Eye (tissue), 1 donor: ENCODE measurements at places on chromosomes 7 and 10.

DNA sequence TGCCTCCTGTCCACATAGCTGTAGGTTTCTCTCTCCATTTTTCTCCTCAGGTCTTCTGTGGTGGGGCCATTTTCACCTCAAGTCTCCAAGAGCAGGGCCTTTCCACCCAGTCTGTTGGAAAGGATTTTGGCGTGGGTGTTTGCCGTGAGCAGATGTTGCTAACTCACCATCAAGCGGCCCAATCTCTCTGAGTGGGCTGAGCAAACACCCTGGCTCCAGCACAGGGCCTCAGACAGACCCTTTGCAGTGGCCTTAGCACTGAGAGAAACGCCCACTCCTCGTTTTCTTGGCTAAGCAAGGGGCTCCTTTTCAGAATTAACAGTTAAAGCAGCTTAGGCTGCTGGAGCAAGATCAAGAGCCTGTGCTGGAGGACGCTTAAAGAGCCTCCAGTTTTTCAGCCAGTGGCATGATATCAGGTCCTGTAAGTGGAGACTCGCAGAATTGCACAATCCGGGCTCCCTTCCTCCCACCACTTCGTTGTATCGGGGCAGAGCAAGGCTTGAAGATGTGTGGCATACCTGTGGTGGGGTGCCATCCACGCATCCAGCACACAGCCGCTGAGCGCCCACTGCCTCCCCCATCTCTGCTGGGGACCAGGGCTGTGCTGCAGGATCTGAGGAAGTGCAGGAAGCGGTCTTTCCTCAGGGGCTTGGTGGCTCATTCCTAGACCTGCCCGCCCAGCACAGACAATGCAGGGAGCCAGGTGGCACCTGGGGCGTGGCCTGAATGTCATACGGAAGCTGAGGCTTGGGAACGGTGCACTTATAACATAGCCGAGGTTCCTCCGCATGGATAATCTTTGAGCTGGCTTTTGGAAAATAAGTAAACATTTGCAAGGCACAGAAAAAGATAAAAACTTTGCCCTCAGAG lies 142.7 kb downstream of the ADARB2 start:
- no peak for DNase-seq

- no peak for DNase-seq
Measured at GRCh38 chr10:20623546-20623945, 273.6 kb downstream of the NEBL start.

DNA sequence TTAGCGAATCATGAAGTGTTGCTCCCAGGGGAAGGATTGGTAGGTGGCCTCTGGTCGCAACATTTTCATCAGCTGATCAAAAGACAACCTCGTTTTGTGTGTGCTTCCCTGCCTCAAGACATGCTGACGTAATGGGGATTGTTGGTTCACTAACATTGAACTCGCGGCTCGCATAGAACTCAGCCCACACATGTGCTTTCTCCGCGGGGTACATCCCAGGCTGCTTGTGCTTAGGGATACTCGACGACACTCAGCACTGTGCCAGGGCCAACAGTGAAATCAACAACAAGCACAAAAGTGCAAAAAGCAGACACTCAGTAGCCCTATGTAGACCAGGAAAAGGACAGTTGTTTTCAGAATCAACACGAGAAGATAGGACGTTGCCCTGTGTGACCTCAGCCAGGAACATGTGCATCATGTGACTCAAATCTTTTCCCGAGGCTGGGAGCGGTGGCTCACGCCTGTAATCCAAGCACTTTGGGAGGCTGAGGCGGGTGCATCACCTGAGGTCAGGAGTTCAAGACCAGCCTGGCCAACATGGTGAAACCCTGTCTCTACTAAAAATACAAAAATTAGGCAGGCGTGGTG lies 20.8 kb downstream of the WIPI2 start:
- no peak for DNase-seq

- no peak for DNase-seq
Measured at GRCh38 chr10:14554091-14554490, 220.6 kb downstream of the FAM107B start.

GRCh38 chr10:124323111-124323725 lies 95.5 kb downstream of the OAT start:
- DNase-seq: peak; percentile 25

DNA sequence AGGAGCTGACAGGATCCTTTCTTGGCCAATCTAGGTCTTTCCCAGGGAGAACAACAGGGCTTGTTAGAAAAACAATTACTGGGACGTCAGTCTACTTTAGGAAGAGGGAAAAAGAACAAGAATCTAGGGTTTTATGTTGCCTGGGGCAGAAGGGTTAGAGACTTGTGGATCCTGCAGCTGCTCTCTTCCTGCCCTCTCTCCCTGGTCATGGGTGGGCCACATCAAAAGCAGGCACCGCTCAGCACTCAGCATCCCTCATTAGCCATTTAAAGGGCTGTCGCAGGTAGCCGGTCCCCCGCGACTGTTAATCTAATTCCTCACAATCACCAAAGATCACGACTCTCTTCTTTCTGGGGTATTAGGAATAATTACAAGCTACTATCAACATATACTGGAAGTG lies 631.9 kb downstream of the CALN1 start:
- no peak for DNase-seq

- peak; percentile 22 for DNase-seq
Measured at GRCh38 chr7:156827587-156828203, 65.3 kb downstream of the LMBR1 start.

GRCh38 chr7:27547401-27547800 lies 115.3 kb downstream of the HIBADH start:
- DNase-seq: no peak

DNA sequence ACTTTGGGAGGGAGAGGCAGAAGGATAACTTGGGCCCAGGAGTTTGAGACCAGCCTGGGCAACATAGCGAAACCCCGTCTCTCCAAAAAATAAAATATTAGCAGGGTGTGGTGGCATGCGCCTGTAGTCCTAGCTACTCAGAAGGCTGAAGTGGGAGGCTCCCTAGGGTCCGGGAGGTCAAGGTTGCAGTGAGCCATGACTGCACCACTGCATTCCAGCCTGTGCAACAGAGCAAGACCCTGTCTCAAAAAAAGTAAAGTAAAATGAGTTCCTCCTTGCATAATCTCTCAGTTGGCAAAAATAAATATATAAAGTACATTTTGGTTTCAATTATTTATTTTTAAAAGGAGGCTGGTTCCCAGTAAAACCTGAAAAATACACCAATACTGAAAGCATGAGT lies 11.8 kb downstream of the NANOS1 start:
- no peak for DNase-seq

DNA sequence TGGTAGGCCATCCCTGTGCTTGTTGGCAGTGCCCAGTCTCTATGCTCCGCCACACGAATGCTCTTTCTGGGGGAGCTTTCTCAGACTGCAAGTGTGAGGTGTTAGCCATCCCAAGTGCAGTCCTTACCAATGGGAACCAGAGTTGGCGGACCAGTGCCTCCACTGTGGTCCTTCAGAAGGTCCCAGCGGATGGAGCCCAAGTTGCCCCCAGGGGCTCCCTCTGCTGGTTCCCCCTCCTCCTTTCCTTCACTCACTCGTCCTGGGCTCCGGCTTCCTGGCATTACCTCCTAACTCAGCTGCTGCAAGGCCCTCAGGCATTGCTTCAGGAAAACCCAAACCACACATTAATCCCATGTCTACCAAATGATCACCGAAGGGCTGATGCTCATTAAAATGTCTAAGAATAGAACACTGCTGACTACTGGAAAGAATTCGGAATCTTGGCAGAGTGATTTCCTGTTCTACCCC lies 139.8 kb downstream of the CUBN start:
- DNase-seq: no peak

- DNase-seq: no peak
Measured at GRCh38 chr10:124739119-124739921, 4.9 kb downstream of the FAM53B start.

DNA sequence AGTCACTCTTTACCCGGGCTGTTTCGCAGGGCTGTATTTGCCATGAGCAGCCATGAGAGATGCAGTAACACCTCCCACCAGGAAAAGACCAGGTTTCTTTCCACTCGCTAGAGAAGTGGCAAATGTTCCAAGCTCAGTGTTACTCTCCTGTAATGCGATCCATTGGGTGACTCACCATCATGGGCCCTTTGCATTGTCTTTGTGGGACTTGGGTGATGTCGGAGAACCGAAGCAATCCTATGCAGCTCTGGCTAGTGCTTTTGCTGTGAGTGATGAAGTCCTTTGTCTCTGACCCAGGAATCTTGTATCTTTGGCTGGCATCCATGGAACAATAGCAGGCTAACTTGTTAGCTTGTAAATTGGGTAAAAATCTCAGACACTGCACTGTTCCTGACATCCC lies 40.0 kb downstream of the GHRHR start:
- no peak for DNase-seq

GRCh38 chr7:144534196-144534595 lies 130.7 kb upstream of the NOBOX start:
- no peak for DNase-seq

GRCh38 chr10:84194424-84195043 lies at the start of gene CDHR1:
Gene CDHR1, plus strand, starts transcription at chr10:84194537. Its CDS starts 224 bp downstream, at chr10:84194761.
- peak; percentile 70 for DNase-seq

DNA sequence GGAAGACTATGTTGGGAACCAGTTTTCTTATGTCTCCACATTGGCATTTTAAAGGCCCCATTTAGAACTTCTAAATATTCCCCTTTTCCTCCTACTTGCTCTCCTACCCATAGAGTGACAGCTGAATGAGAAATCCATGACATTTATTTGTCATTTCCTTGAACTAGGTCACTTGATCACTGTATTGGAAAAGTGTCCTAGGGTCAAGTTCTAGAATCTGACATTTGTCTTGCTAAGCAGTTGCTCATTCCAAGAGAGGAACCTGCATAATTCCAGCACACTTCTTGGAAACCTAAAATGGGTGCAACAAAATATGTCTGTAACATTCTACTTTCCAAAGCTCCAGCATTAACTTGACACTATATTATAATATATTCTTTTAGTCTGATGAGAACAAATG lies 3.6 kb upstream of the DPY19L1 start:
- no peak for DNase-seq

DNA sequence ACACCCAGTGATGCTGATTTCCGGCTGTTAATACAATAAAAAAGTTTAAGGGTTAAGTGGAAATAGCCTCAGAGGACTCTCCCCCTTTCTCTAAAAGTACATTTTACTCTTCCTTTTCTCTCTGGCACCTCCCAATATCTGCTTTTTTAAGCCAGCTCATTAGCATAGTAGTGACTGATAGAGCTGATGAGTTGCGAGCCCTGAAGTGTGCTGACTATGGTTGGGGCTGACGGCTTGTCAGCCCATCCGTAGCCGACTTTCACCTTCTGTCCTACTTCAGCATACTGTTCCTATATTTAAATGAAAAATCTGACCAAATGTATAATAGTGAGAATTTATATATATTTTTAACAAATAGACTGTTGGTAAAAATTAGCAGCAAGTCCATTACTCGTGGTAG lies 80.0 kb downstream of the SHH start:
- DNase-seq: no peak

DNA sequence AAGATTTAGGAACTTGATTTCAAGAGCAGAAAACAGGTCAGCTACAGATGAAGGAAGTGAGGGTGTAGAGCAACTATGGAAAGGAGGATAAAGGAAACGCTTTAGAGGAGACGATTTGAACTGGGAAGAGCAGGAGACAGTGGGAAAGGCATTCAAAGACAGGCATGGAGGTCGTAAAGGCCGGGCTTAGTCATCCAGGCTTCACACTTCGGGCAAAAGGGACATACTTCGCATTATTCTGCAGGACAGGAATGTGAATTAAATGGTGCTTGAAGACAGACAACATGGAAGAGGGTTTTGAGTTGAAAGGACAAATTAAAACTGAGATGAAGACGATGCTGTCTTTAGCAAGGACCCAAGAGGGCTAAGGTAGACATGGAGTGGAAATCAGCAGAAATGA lies 8.1 kb downstream of the FAM171A1 start:
- DNase-seq: no peak
